ENCODE measurements at places on chromosomes 12 and 14.

DNA sequence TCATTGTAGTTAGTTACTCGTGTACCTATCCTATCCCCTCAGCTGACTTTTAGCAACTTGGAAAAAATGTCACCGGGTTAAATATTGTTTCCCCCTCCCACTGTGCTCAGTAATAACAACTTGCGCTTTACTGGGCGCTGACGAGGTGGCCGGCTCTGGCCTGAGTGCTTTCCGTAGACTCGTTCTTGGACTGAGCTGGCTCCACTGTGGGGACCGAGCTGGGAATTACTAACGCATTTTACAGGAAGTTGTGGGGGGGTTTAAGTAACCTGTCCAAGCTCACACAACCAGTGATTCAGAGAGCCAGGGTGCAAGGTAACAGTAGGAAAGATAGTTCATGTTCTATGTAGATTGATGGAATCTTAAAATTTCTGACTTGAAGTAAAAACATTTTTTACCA is 82.5 kb upstream of the KICS2 start:
- no peak for DNase-seq

DNA sequence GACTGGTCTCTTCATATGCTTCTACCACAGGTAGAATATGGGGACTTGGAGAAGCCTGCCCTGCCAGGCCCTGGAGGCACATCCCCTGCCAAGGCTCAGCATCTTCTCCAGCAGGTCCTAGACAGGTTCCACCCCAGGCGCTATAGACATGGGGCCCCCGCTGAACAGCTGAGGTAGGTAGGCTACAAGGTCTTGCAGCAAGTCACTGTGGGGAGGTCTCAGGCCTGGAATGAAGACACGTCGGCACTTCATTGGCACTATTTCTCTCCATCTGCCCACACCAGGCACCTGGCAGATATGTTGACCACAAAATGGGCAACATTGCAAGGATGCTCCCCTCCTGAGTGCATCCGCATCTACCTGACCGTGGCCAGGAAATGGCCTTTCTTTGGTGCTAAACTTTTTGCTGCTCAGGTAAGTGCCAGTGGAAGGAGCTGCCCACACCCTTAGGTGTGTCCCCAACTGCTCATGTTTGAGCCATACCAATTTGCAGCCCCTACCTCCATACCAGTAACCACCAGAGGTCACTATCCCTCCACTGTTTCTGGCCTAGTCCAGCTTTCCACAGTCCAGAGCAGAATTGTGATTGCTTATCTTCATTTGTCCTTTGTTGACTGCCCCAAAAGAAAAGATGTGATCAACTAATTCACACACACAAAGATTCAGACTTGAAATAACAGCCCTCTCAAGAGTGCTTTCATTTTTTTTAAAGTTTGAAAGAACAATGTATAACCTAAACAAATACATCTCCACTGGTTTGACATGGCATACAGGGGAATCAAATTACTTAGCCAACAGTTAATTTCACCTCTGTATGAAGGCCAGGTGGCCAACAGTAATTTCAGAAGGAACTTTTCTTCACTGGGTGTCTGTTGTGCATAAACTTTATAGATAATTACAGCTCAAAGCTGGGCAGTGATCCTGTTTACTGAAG is 16.1 kb downstream of the PIGH start:
- DNase-seq = peak; percentile 55

GRCh38 chr14:98189511-98189910 is 1082.5 kb downstream of the BCL11B start:
- peak; percentile 79 for DNase-seq

DNA sequence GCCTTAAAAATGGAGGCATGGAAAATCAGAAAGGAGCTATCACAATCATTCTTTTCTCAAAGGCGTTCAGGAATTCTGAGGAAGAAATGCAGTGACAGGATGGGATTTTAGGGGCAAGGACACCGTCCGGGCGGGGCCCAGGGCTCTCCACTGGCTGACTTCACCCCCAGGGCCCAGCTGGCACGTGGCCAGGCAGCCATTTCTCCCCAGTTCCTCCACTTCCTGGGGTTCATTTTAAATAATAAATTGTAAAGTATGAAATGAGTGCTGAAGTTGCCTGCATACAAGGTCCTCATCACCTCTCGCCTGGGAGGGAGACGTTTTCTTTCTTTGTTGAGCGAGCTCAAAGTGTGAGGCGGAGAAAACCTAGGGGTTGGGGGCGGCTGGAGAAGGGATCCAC is 73.8 kb downstream of the WDR20 start:
- no peak for DNase-seq

- no peak for DNase-seq
These were observed 289.5 kb upstream of the FAR2 start for GRCh38 chr12:28859551-28859950.

GRCh38 chr12:119448611-119449131 is 114.1 kb downstream of the CCDC60 start:
- DNase-seq = no peak

DNA sequence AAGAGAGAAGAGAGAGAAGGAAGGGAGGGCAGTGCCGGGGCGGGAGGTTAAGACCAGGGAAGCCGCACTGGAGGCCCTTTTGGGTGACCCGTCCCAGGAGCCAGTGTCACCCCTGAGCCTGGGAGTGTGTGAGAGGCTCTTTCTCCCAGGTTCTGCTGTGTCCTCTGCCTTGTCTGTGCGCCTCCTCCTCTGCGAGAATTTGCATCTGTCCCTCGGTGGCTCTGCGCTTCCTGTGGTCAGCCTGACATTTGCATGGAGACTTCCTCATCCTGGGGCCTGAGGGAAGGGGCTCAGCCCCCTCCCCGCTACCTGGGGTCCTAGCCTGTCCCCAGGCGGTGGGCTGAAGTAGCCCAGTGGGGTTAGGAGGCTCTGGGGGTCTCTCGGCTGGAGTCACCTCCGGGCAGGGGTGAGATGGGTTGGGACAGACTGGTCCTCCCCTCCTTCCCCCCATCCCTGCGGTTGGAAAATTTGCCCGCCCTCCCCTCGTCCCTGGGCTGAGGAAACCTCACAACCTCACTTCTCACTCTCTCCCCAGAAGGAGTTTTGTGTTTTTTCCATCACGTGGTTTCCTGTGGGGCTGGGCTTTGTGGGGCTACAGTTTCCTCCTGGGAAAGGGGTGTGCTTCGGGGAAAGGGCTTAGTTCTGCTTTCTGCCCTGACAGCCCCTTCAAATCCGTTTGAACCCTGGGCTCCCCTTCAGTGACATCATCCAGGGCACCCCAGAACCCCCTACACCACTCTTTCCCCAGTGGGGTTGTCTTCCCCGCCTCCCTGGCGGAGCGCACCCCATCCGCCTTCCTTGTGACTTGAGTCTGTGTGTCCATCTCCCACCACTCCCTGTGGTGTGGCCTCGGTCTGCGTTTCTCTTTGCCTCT is 2.5 kb downstream of the PTPN6 start:
- DNase-seq = peak; percentile 89

DNA sequence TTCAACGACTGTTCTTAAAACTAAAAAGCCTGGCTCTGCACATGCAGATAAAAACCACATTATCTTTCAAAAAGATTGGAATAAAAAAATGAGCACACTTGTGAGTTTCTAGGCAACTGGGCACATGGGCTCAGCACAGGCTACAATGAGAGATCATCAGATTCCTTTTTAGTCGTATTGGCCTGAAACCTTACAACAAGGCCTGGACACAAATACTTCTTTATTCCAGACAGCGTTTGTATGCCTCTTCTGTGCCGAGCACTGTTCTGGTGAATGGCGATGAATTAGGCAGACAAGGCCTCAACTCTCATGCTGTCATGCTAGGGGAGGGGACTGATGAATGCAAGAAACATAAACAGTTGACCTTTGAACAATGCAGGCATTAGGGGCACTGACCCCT is 463.0 kb downstream of the AACS start:
- DNase-seq = no peak

- peak; percentile 87 for DNase-seq
These were observed 240.1 kb upstream of the OR4E1 start for GRCh38 chr14:21913759-21914158.

GRCh38 chr12:2796187-2796666 is 1.5 kb downstream of the FKBP4 start:
- no peak for DNase-seq

GRCh38 chr12:32379213-32379612 is 20.1 kb upstream of the FGD4 start:
- DNase-seq = no peak

- DNase-seq = no peak
These were observed 28.5 kb downstream of the PIWIL1 start for GRCh38 chr12:130366159-130366558.

DNA sequence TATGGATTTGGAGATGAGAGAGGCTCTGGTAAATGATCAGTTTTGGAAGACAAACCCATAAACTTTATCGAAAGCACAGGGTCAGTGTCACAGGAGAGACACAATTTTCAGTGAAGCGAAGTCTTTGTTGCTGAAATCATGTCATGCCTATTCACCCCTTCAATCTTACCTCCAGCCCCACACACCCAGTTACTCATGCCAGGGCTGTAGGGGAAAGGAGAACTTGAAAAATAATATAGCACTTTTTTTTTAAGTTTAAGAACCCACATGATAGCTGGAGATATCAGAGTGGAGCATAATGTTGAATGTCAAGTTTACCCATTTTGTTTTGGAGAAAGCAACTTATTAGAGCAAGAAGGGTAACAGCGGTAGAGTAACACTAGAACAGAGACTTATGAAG is 107.4 kb downstream of the SSPN start:
- no peak for DNase-seq

- no peak for DNase-seq
These were observed 942 bp downstream of the SYT1 start for GRCh38 chr12:78865516-78865915.

DNA sequence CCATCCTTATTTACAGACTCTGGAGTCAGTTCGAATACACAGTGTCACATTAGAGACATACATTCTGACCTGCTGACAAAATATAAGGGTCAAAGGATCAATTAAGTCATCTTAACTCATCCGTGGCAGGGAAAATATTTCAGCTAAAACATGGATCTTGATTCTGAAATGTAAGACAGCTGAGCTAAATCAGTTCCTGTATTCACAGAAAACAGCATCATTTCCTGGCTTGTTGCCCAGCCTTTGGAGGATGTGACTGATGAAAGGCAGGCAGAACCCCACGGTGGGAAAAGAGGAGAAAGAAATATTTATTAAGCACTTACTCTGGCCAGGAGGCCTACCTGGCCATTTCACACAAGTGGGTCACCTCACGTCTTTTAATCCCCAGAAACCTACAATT is 101.9 kb downstream of the GAS2L3 start:
- no peak for DNase-seq

DNA sequence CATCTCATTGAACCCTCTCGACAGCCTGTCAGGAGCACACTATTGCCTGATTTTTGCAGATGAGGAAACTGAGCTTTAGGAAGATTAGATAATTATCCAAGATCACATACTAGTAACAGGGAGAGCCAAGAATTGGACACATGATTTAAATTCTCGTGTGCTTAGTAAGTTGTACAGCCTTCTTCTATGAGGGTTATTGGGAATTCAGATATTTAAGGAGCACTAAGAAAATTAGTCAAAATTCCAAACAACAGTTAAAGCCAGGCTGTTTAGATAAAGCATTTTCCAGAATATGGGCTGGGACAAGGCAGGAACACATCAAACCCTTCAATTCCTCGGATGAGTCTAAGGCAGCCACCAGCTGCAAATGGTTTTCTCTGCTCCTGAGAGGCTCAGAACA is 148.8 kb downstream of the TMEM30B start:
- no peak for DNase-seq

GRCh38 chr14:74785056-74785613 is 22.0 kb downstream of the YLPM1 start:
- DNase-seq = no peak

All from CD4-positive, alpha-beta T cell treated with Interleukin-21 for 1 hour (primary cell).